ENCODE measurements at places on chromosomes 6 and 20.

GRCh38 chr6:82240186-82240585 lies 7.4 kb downstream of the IBTK start:
- no peak for DNase-seq

DNA sequence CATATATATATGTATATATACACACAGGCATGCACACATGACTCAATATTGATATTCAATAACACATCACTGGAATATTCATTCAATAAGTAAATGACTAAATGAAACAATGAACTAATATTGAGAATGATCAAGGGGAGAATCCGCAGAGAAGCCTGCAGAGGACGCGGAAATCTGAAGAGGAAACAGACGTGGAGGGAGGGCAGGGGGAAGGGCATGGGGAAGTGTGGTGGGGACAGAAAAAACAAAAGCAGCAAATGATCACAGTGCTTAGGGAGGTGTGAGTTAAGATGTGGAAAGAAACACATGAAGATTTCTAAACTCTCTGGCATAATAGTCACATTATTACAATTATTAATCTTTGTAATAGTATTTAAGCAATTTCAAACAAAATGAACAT lies 14.5 kb downstream of the PERP start:
- no peak for DNase-seq

GRCh38 chr6:167680605-167681149 lies 146.0 kb upstream of the AFDN start:
- no peak for DNase-seq

DNA sequence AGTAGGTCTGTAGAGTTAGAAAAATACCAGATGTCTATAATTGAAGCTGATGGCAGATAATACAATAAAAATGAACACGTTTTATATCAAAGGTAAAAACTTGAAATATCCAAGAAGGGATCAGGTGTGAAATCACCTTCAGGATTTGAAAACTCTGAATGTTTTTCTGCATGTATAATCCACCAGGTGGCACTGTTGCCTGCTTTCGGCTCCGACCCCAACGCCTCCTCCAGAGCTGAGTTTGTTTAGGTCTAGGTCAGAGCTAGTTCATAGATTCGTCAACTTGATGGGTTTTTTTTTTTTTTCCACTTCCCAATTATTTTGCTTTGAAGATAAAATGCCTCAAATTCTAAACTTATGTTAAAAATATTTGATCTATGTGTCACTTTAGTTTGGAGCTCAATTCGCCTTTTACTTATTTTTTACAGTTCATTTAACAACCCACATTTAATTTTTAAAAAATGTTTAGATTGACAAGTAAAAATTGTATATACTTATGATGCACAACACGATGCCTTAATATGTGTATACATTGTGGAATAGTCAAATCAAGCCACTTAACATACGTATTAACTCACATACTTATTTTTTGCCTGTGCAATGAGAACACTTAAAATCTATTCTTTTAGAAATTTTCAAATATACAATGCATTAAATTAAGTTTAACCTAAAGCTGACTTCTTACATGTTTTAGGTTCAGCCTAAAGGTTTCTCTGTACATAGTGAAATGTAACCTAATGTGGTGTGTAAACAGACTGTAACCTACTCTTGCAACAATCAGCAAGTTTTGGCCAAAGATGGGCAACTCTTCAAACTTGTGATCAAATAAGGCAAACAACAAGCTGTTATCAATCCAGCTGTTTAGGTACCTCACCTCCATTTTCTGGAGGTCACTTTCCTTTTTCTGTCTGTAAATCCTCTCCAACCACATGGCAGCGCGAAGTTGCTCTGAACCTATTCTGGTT lies 39.4 kb upstream of the ENPP4 start:
- peak; percentile 17 for DNase-seq

GRCh38 chr6:107711412-107712236 lies 112.5 kb downstream of the SCML4 start:
- no peak for DNase-seq

- no peak for DNase-seq
These were observed 1365.9 kb downstream of the GRIK2 start for GRCh38 chr6:102759415-102759814.

DNA sequence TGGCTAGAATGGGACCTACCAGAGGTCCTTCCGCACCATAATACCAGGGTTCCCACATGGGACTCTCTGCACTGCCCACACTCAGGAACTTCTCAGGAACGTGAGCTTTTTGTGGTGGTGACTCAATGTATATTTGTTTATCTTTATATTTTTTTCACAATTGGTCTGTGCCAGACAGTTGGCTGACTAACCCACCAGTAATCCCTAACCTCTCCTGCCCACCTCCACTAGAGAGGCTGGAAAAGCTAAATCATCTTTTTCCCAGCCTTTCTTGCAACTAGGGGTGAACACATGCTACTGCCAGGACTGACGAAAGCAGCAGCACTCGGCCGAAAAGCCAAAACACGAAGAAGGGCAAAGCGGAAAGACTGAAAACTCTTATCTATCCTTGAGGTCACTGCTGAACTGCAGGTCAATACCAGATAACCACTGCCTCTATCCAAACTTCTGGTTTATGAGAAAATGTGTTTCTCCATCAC lies 112.9 kb downstream of the TRERF1 start:
- DNase-seq, result no peak

DNA sequence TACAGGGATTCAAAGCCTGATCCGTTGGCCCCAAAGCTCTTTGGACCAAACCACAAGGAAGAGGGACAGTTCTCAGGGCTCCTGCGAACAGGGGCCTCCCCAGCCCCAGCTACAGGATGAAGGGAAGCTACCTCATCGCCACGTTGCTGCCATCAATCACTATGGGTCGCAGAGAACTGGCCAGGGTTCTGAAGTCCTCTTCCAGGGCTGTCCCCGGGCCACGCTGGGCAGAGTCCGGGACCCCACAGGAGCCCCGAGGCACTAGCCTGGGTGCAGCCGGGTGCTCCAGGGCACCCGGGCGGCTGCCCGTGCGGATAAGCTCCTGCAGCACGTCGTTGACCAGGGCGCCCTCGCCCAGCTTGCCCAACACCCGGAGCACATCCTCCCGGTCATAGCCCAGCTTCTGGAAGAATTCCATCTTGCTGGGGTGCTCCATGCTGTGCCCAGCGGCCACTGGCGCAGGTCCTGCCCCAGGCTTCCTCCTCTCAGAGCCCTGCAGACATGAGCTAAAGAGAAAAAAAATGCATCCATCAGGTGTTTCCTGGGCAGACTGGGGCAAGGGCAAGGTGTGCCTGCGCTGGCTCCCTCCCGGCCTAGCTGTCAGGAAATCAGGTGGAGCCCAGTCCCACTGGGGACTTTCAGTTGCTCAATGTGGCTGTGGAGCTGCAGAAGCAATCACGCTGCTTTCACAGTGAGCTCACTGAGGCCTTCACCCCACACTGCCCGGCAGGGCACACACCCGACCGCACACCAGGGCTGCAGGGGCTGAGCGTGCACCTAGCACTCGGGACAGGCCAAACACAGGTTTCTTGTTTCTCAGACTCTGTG lies 10.5 kb downstream of the ZC3H12D start:
- no peak for DNase-seq

- no peak for DNase-seq
These were observed 63.8 kb downstream of the ADTRP start for GRCh38 chr6:11714798-11715285.
